Activated T-cell treated with anti-CD3 and anti-CD28 coated beads, Interleukin-2, amount 50 U/mL, for 48 hours (primary cell): ENCODE measurements at places on chromosomes 2 and 18.

DNA sequence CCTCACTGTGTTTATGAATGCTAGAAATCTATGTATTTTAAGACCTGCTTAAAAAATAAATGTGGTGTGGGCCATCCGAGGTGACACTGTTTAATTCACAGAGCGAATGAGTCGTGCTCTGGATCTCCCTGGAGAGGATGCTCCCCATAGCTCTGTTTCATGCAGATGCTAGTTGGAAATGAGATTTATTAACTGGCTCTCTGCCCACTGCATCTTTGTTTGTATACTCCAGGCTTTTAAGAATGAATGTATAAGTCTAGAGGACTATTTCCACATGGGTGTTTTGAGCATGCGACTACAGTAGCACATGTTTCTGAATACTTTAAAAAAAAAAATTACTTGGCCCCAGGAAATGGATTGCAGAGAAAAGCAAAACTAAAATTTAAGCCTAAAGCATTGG, 3.9 kb downstream of the MAPRE2 start:
- DNase-seq = no peak

GRCh38 chr2:16187482-16187817, 247.1 kb downstream of the MYCN start:
- DNase-seq = no peak

DNA sequence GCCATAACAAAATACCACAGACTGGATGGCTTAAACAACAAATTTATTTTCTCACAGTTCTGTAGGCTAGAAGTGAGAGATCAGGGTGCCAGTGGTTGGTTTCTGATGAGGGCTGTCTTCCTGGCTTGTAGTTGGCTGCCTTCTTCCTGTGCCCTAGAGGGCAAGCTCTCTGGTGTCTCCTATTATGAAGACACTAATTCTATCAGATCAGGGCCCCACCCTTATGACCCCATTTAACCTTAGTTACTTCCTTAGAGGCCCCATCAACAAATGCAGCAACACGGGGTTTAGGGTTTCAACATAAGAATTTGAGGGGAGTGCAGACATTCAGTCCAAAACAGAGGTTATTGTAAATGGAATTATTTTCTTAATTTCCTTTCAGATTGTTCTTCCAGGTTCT, 22.9 kb downstream of the CYP27A1 start:
- no peak for DNase-seq

- DNase-seq = no peak
Observed at GRCh38 chr2:173496746-173497145, 142.1 kb downstream of the CDCA7 start.

GRCh38 chr2:44167311-44167907, 1.3 kb upstream of the PPM1B start:
- no peak for DNase-seq

GRCh38 chr18:48875942-48876511, 74.7 kb downstream of the SMAD7 start:
- no peak for DNase-seq

- no peak for DNase-seq
Observed at GRCh38 chr2:74059137-74059775, 74.5 kb downstream of the TET3 start.

DNA sequence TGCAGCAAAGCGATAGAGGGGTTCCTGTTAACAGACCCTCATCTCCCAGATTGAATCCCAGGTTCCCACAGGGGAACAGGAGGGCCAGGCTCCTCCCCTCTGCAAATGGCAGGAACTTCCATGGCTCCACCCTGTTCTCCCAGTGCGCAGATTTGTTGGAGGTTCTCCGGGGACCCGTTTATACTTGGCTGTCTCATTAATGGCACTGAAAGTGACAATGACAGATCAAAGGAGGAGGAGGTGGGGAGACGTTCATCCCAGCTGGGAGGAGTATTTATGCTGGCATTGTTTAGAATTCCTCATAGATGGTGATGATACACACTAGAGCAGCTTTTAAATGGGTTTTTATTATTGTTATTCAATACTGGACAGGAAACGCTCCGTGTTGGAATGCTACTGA, 186.9 kb downstream of the LRP1B start:
- DNase-seq = no peak

- no peak for DNase-seq
Observed at GRCh38 chr2:118687698-118688097, 159.8 kb downstream of the EN1 start.
